ENCODE measurements at places on chromosomes 13 and 19.

DNA sequence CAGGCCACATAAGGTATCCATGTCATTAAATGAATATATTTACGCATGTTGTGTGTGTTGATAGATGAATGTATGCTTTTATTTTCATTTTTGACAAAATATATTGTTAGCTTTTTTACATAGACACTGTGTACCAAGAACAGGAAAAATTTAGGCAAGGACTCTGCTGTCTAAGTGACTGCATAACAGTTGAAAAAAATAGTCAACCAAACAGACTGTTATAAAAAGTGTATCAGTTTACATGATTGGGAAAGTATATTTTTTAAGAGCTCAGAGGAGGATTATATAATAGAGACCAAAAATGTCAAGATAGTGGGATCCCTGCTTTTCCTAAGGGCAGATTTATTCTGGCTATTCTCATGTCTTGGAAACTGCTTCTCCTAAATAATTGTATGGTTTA lies 858.0 kb downstream of the SLITRK1 start:
- no peak for DNase-seq

DNA sequence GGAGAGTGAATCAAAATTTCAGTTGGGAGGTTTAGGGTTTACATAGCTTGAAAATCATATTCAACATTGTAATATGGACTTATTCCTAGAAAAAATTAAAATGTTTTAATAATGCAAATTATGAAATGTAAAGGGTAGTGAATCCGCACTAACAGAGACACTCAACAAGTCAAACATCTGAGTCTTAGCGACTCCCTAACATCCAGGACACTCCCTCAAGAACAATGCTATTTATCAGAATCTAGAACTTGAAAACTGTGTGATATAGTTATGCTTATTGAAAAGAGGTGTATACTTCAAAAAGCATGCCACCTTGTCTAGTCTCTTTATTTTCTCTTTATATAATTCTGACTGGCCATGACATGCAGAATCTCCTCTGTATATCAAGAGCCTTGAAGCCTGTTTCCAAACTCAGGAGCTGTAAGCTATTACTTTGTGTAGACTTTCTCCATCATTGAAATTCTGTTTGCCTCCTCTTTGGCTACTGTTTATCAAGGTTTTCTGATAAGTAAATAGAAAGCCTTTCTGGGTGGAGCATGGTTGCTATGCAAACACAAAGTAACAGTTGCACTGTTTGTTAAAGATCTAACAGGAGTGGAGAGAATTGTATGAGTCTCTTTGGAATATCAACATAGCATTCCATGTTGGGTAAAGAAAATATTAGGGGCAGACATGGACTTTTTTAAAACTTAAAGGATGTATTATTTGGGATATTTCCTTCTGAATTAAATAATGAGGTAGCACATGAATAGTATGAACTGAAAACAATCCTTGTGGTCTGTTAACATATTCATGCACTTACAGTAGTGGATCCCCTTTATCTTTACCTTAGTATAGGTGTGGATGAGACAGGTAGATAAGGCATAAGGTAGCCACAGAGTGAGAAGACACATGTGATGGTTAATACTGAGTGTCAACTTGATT lies 56.4 kb upstream of the MBNL2 start:
- DNase-seq: no peak

DNA sequence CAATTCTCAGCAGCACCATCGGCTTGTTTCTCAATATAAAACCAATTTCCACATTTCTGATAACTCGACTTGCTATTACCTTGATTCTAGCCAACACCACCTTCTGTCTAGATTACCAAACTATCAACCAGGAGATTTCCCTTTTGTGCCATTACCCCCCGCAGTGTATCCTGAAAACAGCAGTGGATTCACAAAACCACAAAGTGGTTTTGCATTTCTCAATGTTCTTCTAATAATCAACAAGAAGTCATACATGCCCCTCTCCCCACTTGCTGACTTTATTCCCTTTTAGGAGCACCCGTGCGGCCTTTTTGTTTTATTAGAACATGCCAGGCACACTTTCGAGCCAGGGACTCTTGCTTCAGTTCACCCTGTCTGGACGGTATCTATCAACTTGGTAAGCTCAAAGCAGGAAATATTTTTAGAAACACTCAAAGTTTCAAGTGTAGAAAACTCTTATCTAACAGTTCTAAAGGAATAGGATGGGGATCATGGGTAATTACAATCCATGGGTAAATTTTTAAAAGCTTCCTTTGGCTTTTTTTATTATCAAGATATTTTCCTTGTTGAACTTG lies 967.4 kb downstream of the EFNB2 start:
- DNase-seq: no peak

GRCh38 chr13:111382877-111383276 lies 62.4 kb downstream of the TEX29 start:
- no peak for DNase-seq
